ENCODE measurements at places on chromosomes 1 and 21. TPM values are rescaled to one million over a fixed set of nuclear protein-coding genes. Genes with fewer than 3 reads are reported as not detected.

DNA sequence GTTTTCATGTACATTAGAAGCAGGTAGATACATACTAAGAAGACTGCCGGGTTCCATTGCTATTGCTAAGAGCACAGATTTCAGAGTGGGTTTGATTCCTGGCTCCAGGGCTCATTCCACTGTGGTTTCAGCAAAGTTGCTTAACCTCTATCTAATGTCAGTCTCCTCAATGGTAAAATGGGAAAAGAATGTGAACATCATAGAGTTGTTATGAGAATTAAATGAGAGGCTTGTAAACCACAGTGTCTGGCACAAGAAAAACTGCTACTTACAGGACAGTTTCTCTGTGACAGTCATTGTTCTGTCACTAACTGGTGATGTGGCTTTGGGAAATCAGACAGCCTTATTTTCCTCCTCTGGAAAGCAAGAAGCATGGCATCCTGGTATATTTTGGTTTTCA, 10.7 kb upstream of the PLXNA2 start:
- DNase-seq, result no peak
- no peaks in the 10 kb centered on the region for H3K4me1 ChIP-seq
- H3K27ac ChIP-seq, result no peak overlapping the region
- H3K27me3 ChIP-seq, result no peaks in the 10 kb centered on the region
- H3K4me3 ChIP-seq, result no peak overlapping the region

DNA sequence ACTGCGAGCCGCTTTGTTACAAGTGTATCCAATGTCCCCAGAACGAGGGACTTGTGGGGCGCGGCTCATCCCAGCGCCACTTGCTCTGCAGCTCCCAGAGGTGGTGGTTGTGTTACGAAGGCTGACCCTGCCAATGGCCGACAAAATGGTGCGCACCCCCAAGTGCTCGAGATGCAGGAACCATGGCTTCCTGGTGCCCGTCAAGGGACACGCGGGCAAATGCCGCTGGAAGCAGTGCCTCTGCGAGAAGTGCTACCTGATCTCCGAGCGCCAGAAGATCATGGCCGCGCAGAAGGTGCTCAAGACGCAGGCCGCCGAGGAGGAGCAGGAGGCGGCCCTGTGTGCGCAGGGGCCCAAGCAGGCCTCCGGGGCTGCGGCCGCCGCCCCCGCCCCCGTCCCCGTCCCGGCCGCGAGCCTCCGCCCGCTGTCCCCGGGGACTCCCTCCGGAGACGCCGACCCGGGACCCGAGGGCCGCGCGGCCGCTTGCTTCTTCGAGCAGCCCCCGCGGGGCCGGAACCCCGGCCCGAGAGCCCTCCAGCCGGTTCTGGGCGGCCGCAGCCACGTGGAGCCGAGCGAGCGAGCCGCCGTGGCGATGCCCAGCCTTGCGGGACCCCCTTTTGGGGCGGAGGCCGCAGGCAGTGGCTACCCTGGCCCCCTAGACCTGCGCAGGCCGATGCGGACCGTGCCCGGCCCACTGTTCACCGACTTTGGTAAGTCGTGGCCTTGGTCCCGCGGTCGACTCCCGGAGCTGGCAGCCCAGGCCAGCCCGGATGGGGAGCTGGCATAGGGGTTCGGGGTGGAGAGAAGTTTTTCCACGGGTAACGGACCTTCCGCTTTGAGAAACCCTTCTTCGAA, at the start of gene DMRTB1:
Gene DMRTB1 (plus strand): TSS at position 79 of the 855 bp plus-strand sequence. CDS start 55 bp downstream, at position 134.
- no peak within 1 kb of the TSS for H3K27ac ChIP-seq

DNA sequence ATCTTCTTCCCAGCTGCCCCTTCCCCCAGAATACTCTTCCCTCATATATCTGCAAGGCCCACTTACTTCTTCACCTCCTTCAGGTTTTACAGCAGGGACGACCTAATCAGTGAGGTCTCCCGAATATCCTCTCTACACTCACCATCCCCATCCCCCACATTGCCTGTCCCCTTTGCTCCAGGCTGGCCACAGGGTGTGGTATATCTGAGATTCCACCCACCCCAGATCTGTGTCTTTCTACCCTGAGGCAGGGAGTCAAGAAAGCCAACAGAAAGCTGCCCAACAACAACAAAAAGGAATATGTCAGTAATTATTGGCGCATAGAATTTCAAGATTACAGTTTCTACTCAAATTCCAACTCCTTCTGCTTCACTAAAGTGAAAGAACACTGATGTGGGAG, 30.0 kb upstream of the OPRD1 start:
- H3K27ac ChIP-seq, result no peak overlapping the region
- H3K36me3 ChIP-seq, result no peaks in the 10 kb centered on the region
- peaks cover 29% of the 10 kb centered on the region for H3K4me1 ChIP-seq
- DNase-seq, result no peak

DNA sequence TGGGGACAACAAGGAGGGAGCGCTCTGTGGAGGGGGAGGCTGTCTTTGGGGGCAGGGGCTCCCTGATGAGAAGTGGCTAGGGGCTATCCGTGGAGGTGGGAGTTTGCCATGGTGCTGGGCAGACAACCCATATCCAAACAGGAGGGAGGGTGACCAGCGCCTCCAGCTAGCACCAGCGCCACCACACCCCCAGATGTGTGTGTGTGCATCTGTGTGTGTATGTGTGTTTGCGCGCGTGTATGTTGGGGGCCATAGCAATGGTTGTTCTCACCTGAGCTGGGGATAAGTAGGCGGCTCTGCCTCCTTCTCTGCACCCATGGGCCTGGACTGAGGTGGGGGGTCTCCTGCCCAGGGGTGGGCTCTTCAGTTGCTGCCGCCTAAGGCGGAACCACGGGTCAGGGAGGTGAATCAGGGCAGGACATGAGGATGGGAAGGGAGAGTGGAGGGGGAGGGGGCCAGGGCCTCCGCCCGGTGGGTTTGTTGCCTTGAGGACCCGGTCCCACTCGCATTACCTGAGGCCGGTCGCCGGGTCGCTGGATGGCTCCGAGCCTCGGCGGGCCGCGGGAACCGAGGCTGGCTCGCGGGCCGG, 345 bp downstream of the HPCAL4 start:
- DNase-seq, result no peak
- no peaks in the 10 kb centered on the region for H3K36me3 ChIP-seq
- H3K4me3 ChIP-seq, result no peak overlapping the region
- peaks cover 49% of the 10 kb centered on the region for H3K27me3 ChIP-seq
- no peak overlapping the region for H3K27ac ChIP-seq

GRCh38 chr1:117664314-117664713, 58.5 kb downstream of the TENT5C start:
- H3K4me1 ChIP-seq, result no peaks in the 10 kb centered on the region
- no peak for DNase-seq
- H3K27me3 ChIP-seq, result no peaks in the 10 kb centered on the region
- no peaks in the 10 kb centered on the region for H3K36me3 ChIP-seq

DNA sequence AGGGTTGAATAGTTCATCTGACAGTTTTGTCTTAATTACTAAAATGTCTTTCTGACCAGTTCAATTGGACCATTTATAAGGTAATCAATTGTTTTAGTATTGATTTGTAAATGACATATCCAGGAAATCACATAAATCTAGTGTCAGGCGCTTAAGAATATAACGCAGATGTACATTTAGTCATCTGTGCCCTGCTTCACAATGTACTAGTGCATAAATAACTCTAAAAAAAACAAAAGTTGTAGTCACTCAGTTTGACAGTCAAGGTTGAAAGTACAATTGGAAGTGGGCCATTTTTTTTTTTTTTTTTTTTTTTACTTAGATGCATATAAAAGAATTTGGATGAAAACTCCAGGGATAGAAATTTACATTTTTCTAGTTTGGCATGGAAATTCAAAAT, 490.4 kb downstream of the PTPRC start:
- H3K36me3 ChIP-seq, result no peaks in the 10 kb centered on the region
- no peaks in the 10 kb centered on the region for H3K4me1 ChIP-seq
- no peak overlapping the region for H3K27ac ChIP-seq

DNA sequence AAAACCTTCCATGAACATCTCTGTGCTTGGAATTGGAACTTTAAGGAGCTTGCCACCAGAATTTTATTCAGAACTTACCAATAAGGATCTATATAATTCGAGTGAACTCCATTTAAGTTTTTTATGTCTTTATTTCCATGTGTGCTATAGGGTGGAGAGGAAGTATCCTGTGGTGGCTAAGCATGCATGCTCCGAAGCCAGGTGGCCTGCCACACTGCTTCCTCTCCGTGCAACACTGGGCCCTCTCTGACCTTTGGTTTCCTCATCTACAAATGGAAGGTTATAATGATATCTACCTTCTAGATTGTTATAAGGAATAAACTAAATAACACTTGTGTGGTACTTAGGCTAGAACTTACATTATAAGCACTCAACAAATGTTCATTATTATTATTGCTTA, 382.1 kb downstream of the PTPRC start:
- no peak for DNase-seq
- H3K4me3 ChIP-seq, result no peak overlapping the region
- H3K36me3 ChIP-seq, result no peaks in the 10 kb centered on the region
- H3K4me1 ChIP-seq, result no peaks in the 10 kb centered on the region

GRCh38 chr1:63794939-63795378, 21.1 kb downstream of the ROR1 start:
- no peak overlapping the region for H3K27ac ChIP-seq
- H3K27me3 ChIP-seq, result no peaks in the 10 kb centered on the region
- no peak for DNase-seq
- H3K36me3 ChIP-seq, result no peaks in the 10 kb centered on the region
- H3K4me3 ChIP-seq, result no peak overlapping the region

GRCh38 chr1:111334169-111334568, 43.5 kb downstream of the CHIA start:
- no peak overlapping the region for H3K4me3 ChIP-seq
- no peak overlapping the region for H3K27ac ChIP-seq
- DNase-seq, result peak; percentile 3

GRCh38 chr1:34885405-34886247, 26.1 kb upstream of the SMIM12 start:
- peaks cover 81% of the 10 kb centered on the region for H3K27me3 ChIP-seq
- DNase-seq, result no peak
- no peak overlapping the region for H3K4me3 ChIP-seq
- H3K27ac ChIP-seq, result no peak overlapping the region
- no peaks in the 10 kb centered on the region for H3K36me3 ChIP-seq
- peaks cover 11% of the 10 kb centered on the region for H3K4me1 ChIP-seq

DNA sequence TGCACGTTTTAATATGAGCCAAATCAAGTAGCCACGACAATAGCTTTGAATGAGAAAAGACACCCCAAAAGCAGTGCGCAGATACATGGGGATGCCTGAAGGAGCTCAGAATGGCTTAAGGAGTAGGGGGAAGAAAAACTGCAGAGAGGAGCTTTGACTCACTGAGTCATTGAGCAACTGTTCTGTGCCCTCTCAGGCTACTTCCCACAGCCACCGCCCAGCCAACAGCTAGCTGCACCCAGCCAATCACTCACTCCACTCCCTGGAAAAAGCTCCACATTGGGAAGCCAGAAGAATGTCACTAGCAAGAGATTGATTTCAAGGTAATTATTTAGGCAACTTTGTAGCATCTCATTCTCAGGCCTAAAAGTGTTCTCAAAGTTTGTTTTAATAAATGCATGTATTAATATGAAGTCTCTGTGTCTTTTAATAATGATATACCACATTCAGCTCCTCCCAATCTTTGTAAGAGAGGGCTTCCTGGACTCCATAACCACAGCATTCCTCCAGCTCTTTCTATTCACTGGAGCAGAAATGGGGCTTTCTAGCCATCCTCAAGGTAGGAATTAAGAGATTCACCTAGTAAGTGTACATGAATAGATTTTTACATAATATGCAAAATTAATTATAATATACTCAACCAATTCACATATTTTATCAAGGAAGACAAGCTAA, 16.8 kb downstream of the DUSP10 start:
- H3K36me3 ChIP-seq, result peaks cover 32% of the 10 kb centered on the region
- peaks cover 66% of the 10 kb centered on the region for H3K4me1 ChIP-seq
- H3K27ac ChIP-seq, result peak overlapping the region; percentile 90
- H3K27me3 ChIP-seq, result no peaks in the 10 kb centered on the region
- H3K4me3 ChIP-seq, result peak overlapping the region; percentile 38

DNA sequence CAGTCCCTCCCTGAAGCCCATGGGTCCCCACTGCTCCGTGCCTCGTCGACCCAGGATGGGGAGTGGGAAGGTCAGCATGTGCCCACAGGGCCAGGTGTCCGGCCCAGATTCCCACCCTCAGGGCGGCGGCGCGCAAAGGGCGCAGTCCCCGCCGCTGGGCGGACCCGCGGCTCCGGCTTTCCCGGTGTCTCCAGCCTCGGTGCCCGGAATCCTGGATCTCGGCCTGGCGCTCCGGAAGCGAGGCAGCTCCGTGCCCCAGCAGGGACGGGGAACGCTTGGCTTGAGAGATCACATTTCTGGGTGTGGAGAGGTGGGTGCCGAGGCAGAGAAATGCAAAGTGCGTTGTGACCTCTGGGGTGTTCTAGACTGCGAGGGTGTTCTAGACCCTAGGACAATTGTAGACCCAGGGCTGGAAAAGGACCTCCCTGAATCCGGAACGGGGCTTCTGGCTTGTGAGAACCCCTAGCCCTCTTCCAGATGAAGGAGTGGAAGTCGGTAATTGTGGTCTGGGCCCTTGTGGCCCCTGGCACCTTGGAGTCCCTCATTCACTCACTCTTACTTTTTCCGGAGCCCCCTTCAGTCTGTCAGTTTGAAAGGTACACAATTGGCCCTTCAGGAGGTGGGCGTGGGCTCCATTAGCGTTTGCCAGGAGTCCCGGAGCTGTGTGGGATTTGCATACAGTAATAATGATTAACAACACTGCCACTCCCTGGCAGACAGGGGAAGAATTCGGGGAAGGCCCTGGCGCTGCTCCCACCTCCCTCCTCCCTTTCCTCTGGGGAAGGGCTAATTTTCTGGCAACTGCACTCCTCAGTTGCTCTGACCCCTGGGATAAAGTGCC, 1.6 kb upstream of the KCND3 start:
- H3K27ac ChIP-seq, result no peak overlapping the region
- DNase-seq, result no peak
- no peaks in the 10 kb centered on the region for H3K36me3 ChIP-seq
- H3K27me3 ChIP-seq, result peaks cover 70% of the 10 kb centered on the region
- no peak overlapping the region for H3K4me3 ChIP-seq
- no peaks in the 10 kb centered on the region for H3K4me1 ChIP-seq

The IFNLR1 gene
- polyA plus RNA-seq, result not detected

The TACSTD2 gene
- not detected for polyA plus RNA-seq

The VHLL gene
- polyA plus RNA-seq, result not detected

The OR2T33 gene
- not detected for polyA plus RNA-seq

The CCDC17 gene
- polyA plus RNA-seq, result 3.1 TPM

The E2F2 gene
- 1.8 TPM for polyA plus RNA-seq

The CR1L gene
- polyA plus RNA-seq, result 0.49 TPM

The SYT14 gene
- not detected for polyA plus RNA-seq

The LYPD8 gene
- polyA plus RNA-seq, result not detected

The CFAP126 gene
- polyA plus RNA-seq, result not detected

The KIFAP3 gene
- polyA plus RNA-seq, result 2.2 TPM

The BLACAT1 gene
- not detected for polyA plus RNA-seq

The RIPPLY3 gene
- not detected for polyA plus RNA-seq

Data from CD14-positive monocyte (primary cell).